D721Med (cell line): ENCODE measurements at places on chromosomes 7 and 10.

DNA sequence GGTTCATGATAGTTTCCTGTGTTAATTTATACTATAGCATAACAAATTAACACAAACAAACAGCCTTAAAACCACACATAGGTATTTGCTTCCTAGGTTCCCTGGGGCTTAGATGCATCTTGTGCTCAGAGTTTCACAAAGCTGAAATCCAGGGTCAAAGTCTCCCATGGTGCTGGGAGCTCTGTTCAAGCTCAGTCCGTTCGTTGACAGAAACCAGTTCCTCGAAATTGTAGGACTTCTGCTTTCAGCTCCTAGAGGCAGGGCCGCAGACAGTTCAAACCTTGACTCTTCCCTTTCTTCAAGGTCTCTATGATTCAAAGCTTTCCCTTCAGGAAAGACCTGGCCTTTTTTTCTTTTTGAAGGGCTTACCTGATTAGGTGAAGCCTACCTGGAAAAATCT is 90.5 kb downstream of the VSTM2A start:
- DNase-seq: no peak

GRCh38 chr7:15507171-15507570 is 54.6 kb downstream of the AGMO start:
- no peak for DNase-seq

DNA sequence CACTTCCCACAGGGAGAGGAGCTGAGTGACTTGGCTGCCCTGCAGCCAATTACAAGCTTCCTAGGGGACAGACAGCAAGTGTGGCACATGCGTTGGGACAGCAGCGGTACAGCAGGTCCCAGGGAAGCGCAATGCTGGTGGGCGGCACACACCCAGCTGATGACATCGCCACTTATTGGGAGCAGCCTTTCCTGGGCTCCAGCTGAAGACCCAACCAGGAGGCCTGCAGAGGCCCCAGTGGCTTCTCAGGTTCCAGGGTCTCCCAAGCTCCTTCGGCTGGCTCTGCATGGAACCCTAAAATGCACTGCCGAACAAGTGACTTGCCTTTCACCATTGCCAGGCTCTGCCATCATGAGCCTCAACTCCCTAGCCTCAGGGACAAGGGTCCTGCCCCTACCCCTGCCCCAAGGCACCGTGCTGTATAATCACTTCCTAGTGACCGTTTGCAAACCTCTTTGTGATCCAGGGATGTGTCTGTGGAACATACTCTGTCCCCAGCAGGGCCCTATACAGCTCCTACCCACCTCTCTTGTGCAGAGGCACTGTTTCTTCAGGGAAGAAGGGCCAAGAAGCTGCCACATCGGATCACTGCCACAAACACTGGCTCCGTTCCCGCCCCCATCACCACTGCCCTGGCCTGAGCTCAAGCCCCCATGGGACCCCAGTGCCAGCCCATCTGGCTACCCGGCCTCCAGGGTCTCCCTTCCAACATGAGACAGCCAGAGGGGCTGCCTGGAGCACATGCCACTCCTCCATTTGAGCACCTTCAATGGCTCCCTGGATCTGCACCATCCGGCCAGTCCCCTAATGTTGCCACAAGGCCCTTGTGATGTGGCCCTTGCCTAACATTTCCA is 19.3 kb upstream of the SLIT1 start:
- no peak for DNase-seq

DNA sequence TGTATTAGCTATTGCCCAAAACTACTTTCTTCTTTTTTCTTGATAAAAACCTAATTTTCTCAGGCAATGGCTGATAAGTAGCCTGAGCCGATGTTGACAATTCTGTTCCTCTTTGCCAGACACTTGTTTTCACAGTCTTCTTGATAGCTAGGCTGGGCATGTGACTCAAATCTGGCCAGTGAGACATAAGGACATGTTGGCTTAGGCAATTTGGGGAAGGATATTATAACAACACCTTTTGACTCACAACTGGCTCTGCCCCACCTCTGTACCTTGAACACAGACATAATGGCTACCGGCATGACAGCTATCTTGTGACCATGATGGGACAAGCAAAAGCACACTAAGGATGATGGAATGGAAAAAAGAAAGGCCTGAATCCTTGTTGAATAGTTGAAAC is 72.9 kb upstream of the GPR22 start:
- no peak for DNase-seq

- no peak for DNase-seq
These were observed 22.2 kb upstream of the TPST1 start for GRCh38 chr7:66182920-66183319.

DNA sequence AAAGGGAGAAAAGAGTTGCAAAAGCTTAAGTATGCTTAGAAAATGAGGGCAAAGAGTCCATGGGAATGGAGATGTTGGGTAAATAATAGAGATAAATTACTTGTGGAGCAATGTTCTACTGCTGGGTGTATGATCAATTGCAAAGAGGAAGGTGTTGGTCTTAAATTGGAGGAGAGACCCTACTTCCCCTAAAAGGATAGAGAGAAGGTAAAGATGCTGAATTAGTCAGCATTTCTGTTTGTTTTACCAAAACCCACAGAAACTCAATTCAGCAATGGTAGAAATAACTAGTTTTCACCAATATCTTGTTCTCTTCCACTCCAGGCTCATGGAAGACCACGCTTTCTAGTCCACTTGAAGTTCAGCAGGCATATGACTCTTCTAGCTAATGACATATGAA is 32.1 kb downstream of the ASB4 start:
- no peak for DNase-seq

DNA sequence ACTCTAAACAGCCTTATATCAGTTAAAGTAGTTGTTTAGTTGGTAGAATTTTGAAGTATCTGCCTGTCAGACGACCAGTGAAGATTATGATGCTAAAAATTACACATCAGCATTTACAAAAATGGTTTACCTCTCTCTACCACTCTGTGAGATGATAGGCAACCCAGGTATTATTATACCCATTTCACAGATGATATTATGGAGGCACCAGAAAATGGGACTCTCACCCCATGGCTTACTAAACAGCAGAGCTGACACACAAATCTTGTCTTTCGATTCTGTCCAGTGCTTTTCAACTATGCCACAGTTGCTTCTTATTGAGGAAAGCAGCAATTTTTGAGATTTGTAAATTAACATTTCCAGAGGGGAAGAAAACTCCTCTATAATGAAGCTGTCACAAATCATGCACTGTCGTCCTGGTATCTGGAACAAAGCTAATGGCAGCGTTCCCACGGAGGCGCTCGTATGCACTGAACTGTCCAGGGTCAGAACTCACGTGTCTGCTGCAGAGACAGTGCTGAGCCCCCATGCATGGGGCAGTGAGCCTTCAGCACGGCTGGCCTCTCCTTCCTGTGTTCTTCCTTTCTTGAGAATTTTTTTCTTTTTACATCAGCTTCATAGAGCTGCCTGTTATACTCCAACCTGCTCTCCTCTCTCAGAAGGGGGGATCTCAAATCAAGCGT is 381.1 kb downstream of the SDK1 start:
- no peak for DNase-seq

DNA sequence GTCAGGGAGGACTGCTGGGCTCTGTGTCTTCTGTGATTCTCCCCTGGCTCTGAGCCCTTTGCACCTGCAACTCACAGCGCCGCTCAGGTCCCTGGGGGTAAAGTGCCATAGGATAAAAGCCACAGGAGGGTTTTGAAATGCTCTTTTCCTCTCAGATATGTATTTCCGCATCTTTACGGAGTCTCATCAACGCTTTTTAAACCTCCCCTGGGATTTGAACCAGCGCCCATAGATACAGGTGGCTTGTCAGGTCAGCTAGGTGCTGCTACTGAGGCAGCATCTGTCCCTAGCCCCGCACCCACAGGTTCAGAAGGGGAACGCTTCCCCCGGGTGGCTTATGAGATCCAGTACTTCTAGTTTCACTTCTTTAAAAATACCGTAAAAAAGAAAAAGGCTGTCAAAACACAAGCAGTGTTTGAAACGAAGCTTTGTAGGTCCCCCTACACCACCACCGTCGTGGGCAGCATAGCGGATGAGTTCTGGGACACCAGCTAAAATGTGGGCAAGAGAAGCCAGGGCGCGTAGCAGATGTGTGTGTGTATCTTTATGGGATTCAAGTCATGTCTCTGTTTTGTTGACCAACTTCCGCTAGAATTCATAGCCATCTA is 173.5 kb downstream of the CUX1 start:
- DNase-seq: no peak

GRCh38 chr7:41206267-41206666 is 496.6 kb downstream of the INHBA start:
- DNase-seq: no peak

DNA sequence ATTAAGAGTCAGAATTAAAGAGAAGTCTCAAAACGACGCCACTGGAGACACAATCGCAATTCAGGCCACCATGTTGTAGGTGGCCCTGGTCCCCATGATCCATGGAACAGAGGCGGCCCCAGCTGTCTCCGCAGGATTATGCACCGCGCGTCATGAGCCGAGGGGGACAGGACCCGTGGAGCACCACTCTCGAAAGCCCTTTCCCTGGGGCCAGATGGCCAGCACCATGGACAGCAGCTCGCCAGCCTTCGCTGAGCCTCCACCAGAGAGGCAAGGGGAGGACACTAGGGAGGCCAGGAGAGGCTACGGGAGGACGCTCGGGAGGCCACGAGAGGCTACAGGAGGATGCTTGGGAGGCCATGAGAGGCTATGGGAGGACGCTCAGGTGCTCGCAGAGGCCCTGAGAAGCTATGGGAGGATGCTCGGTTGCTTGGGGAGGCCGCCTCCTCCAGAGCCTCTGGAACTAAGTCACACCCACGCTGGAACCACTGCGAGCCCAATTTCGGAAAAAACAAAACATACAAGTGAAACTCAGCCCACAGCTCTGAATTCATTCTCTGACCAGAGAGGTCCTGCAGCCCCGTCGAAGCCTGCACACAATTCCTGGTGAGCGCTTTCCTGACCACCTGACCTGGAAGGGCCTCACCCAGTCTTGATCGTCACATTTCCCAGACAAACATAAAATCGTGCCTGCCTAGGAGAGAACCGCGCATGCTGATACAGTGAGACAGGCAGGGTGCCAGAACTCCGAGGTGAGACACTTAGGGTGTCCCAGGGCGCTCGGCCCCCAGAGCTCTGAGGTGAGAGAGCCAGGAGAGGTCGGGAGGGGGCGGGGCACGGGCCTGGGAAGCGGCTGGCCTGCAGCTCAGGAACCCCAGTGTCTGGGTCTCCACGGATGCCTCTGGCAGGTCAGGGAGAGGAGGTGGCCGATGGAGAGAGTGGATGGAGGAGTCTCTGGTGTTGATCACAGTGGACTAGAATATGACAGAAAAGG is 224.4 kb downstream of the PTPRN2 start:
- no peak for DNase-seq

DNA sequence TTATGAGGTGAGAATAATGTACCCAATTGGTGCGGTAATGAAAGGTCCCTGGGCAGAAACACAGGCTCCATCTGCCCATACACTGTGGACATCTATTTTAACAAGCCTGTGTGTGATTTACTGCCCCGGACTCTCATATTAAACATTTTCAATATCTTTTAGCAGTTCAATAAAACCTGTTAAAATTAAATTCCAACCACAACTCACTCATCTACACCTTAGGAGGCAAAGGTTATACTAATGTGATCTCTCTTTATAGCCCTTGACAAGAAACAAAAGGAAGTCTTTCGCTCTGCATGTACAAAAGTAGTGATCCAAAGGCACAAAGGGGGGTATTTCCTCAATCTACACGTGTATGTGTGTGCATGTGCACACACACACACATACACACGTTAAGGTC is 186.0 kb downstream of the PARD3 start:
- no peak for DNase-seq

DNA sequence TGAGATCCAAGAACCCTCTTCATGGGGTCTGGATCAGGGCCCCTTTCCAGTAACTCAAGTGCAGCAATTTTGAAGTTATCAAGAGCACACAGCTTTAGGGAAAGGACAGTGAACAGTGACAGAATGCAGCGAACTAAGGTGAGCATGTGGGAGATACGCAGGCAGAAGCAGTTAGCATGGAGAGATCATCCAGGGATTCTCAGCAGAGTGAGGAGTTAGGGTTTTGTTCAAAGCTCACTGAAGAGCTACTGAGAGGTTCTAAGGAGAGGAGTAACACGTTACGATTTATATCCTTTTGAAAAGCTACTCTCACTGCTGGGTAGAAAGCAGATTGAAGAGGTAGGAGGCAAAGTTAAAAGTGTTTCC is 83.6 kb upstream of the MPP7 start:
- DNase-seq: no peak

DNA sequence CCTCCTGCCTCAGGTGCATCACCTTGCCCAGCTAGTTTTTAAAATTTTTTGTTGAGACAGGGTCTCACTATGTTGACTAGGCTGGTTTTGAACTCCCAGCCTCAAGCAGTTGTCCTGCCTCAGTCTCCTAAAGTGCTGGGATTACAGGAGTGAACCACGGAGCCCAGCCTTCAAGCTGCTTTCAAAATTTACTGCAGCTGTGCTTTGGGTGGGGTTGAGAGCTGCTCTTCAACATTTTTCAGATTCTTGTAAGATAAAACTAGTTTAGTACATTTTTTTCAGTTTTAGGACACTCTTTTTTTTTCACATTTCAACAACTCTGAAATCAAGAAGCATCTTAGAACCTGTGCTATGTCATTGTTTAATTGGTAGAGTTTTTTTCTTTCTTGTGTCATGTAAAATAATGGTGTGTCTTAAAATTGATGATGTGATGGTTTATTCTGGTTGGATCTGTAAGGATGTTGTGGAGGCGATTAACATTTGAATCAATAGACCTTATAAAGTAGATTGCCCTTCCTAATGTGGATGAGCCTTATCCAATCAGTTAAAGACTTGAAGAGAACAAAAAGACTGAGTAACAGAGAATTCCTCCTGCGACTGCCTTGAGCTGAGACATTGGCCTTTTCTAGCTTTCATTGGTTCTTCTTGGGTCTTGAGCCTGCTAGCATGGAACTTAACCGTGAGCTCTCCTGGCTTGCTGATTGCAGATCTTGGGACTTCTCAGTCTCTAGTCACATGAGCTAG is 13.5 kb downstream of the PLEKHA8 start:
- DNase-seq: no peak

DNA sequence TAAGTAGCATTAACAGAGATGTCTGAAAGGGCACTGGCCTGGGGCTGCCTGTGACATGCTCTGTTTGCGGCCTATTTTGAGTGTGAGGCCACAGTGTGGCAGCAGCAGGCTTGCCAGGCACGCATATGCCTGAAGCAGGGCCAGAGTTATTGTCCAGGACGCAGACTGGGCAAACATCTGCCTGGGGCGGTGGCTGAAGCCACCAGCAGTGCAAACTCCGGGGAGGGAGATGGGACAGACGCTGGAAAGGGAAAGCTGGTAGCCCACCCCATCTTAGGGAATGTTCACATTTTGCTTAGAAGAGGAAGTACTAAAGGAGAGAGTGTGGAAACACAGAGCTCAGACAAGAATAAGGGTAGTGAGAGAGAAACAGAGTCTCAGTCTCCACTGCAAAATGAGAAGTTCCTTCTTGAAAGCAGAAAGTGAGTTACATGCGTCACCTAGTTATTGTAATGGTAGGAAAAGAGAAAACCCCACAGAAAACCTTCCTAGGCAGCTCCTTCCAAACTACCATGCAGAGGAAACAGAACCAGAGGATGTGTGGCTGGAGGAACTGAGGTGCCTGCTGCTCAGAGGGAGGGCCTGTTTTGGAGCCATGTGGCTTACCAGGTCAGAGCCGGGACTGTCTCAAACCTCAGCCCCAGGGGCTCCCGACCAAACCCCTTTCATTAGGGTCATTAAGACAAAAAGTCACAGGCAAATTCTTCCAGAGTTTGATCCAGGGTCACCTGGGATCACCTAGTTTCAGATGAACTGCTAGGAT is 14.5 kb downstream of the AKR1B1 start:
- no peak for DNase-seq
